SJCRH30 (cell line): ENCODE measurements at places on chromosomes 7 and 10. TPM values are rescaled to one million over a fixed set of nuclear protein-coding genes. Genes with fewer than 3 reads are reported as not detected.

DNA sequence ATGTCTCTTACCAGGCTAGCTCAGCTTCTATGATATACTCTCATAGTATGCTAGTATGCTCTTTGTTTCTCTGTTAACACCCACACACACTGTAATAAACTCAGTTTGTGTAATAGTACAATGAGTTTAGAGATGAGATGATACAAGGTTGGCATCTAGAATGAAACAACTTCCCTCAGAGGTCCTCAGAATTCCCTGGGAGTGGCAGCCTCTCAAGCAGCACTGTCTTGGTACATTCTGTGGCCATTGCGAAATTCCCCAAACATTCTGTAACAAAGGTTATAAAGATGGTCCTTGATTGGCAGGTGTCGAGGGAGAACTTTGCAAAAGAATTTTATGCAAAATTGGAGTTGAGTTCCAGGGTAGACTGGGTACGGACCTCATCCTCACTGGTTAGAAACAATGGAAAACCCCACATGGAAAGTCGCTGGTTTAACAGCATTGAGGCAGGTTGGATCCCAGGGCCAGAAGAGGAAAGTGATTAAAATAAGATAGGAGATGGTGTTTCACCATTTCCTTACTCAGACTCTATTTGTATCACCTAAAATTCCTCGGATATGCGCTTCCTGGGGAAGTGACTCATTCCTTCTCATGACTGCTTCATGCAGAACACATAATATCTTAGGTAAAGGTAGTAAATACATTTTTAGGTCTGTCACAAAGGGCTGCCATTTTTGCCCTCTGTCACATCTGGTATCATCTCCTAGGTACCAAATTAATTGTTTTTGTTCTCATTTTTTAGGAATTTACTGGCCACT lies 657.8 kb downstream of the SORCS1 start:
- DNase-seq, result no peak

DNA sequence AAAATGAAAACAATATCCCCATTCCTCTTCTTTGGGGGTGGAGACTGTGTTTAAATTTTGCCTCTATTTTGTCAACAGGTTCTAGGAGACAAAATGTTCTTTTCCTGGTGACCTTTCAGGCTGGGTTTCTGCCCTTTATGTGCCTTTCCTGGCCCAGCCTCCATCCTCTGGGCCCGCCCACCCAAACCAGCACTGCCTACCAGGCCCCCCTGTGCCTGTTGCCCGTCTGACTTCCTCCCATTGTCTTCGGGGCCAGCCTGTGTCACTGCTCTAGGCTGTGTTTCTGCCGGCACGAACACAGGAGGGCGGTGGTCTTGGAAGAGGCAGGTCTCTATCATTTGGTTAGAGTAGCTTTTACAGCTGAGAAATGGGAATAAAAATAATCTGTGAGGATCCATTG lies 13.9 kb downstream of the TSPAN14 start:
- no peak for DNase-seq

- DNase-seq, result no peak
Measured at GRCh38 chr7:45647967-45648670, 74.0 kb downstream of the ADCY1 start.

- DNase-seq, result no peak
Measured at GRCh38 chr7:2214636-2215035, 18.1 kb downstream of the MAD1L1 start.

DNA sequence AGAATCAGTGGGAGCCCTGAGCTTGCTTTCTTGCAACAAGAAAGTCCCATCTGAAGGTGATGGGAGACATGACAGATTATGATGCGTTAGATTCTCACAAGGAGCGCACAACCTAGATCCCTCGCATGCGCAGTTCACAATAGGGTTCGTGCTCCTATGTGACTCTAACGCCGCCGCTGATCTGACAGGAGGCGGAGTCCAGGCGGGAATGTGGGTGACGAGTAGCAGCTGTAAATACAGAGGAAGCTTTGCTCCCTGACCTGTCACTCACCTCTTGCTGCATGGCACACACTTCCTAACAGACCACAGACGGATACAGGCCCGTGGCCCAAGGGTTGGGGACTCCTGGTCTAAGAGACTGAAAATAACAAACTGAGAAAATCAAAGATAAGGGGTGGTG lies 1163.4 kb upstream of the AUTS2 start:
- no peak for DNase-seq

- no peak for DNase-seq
Measured at GRCh38 chr7:12757443-12757842, 70.0 kb downstream of the ARL4A start.

DNA sequence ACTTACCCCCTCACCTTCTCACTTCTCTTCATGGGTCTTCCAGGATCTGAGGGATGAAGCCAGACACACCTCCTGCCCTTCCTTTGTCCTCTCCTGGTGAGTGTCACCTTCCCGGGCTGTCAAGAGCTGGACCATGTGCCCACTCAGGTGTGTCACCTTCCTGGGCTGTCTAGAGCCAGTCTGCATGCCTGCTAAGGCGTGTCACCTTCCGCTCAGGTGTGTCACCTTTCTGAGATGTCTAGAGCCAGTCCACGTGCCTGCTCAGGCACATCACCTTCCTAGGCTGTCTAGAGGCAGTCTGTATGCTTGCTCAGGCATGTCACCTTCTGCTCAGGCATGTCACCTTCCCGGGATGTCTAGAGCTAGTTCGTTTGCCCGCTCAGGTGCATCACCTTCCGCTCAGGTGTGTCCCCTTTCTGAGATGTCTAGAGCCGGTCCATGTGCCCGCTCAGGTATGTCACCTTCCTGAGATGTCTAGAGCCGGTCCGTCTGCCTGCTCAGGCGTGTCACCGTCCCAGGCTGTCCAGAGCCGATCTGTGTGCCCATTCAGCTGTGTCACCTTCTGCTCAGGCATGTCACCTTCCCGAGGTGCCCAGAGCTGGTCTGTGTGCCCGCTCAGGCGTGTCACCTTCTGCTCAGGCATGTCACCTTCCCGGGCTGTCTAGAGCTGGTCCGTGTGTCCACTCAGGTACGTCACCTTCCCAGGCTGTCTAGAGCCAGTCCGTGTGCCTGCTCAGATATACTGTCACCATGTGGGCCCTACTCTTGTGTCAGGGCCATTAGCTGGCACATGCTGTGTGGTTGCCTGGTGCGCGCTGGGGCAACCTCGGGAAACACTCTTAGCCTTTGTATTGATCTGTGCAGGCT lies 245.3 kb downstream of the EBF3 start:
- no peak for DNase-seq

GRCh38 chr7:129617178-129617577 lies 5.7 kb downstream of the NRF1 start:
- no peak for DNase-seq

EBF3 gene
- 13.1 and 13.2 TPM in 2 replicates for total RNA-seq

ITIH5 gene
- 0.65 and 0.66 TPM in 2 replicates for total RNA-seq

GSAP gene
- not detected in 2 replicates for total RNA-seq

NKX1-2 gene
- 0.24 and 0.56 TPM in 2 replicates for total RNA-seq
